ENCODE measurements at places on chromosomes 13 and 19. TPM values are rescaled to one million over a fixed set of nuclear protein-coding genes. Genes with fewer than 3 reads are reported as not detected.

Gene PARP4
- 43.2 TPM for total RNA-seq

Gene CDK8
- 24.9 TPM for total RNA-seq

Gene SCN1B
- total RNA-seq, result 0.21 TPM

Gene B3GNT8
- 2.2 TPM for total RNA-seq

Measured in foreskin keratinocyte (primary cell).